ENCODE measurements at places on chromosomes 16 and 17. TPM values are rescaled to one million over a fixed set of nuclear protein-coding genes. Genes with fewer than 3 reads are reported as not detected.

DNA sequence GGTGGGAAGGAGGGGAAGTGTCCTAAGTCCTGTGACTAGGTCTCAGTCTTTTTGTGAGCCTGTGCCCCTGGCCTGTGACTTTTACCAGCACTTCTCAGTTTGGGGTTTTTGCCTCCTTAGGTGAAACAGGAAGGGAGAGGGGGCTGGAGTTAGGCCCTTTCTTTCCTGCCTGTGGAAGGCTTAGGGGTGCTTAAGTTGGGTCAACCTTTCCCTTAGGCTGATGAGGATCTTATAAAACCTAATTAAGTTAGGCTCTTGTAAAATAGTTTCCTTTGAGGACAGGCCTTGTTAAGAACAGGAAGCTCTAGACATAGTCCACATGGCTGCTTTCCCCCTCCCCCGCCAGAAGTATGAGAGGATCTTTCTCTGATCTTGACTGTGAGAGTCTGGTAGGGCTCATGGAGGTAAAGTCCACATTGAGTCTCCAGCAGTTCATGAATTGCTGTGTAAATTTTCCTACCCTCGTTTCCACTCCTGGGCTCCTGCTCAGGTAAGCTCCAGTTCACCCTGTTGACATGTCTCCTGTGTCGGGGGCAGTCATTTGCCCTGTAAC, 17.0 kb upstream of the DNASE1 start:
- peak overlapping the region; percentile 53 for H3K27ac ChIP-seq
- no peaks in the 10 kb centered on the region for H3K27me3 ChIP-seq
- H3K36me3 ChIP-seq = no peaks in the 10 kb centered on the region
- H3K4me3 ChIP-seq = no peak overlapping the region
- no peaks in the 10 kb centered on the region for H3K4me1 ChIP-seq

- no peaks in the 10 kb centered on the region for H3K27me3 ChIP-seq
- no peak overlapping the region for H3K4me3 ChIP-seq
- H3K36me3 ChIP-seq = no peaks in the 10 kb centered on the region
- DNase-seq = no peak
- H3K4me1 ChIP-seq = peaks cover 8% of the 10 kb centered on the region
These were observed 4.4 kb downstream of the ATP2A1 start for GRCh38 chr16:28882551-28883160.

DNA sequence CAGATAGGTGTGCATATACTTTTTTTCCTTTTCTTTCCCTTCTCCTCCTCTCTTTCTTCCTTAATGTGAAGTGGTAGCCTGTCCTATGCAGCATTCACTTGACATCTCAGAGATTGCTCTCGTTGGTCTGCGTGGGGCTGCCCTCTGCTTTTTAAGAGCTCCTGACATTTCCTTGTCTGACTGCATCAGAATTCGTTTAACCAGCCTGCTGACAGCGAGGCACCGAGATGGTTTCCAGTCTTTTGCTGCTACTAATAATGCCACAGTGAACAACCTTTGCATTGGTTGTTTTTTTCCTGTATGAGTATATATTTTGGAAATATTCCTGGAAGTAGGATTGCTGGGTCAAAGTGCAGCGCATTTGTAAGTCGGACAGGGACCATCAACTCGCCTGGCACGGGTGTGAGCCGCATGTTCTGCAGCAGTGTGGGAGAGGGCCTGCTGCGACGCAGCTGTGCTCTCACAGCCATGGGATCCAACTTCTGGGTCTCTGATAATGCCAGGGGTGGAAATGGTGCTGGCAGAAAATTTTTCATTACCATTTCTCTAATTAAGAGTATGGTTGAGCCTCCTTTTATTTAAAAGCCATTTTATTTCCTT, 154.3 kb downstream of the SNX29 start:
- H3K4me3 ChIP-seq = no peak overlapping the region
- no peaks in the 10 kb centered on the region for H3K4me1 ChIP-seq
- DNase-seq = no peak
- H3K27me3 ChIP-seq = no peaks in the 10 kb centered on the region

DNA sequence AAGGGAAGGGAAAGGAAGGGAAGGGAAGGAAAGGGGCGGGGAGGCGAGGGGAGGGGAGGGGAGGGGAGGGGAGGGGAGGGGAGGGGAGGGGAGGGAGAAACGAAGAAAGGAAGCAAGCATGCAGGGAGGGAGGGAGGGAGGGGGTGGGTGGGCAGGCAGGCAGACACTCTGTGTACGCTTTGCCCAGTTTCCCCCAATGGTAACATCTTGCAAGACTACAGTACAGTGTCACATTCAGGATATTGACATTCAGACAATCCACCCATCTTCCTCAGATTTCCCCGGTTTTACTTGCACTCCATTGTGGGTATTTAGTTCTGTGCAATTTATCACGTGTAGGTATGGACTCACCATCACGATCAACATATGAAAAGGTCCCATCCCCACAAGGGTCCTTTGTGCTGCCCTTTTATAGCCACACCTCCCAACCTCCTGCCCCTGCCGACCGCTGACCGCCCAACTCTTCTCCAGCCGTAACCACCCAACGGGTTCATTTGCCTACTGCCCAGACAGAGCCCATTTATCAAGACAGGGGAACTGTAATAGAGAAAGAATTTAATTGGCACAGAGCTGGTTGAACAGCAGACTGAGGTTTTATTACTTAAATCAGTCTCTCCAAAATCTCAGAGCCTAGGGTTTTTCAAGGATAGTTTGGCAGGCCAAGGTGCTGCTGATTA, 91.4 kb upstream of the FA2H start:
- no peak overlapping the region for H3K4me3 ChIP-seq
- H3K36me3 ChIP-seq = no peaks in the 10 kb centered on the region
- H3K27ac ChIP-seq = no peak overlapping the region
- no peak for DNase-seq
- H3K4me1 ChIP-seq = no peaks in the 10 kb centered on the region

- no peak for DNase-seq
- H3K4me1 ChIP-seq = no peaks in the 10 kb centered on the region
- H3K27me3 ChIP-seq = no peaks in the 10 kb centered on the region
- H3K4me3 ChIP-seq = no peak overlapping the region
- H3K36me3 ChIP-seq = no peaks in the 10 kb centered on the region
These were observed 969.7 kb downstream of the CDH11 start for GRCh38 chr16:64151990-64152767.

GRCh38 chr17:10673312-10673711, 16.2 kb upstream of the MYH3 start:
- DNase-seq = no peak
- no peak overlapping the region for H3K27ac ChIP-seq
- H3K4me3 ChIP-seq = no peak overlapping the region
- no peaks in the 10 kb centered on the region for H3K4me1 ChIP-seq
- no peaks in the 10 kb centered on the region for H3K36me3 ChIP-seq
- no peaks in the 10 kb centered on the region for H3K27me3 ChIP-seq

DNA sequence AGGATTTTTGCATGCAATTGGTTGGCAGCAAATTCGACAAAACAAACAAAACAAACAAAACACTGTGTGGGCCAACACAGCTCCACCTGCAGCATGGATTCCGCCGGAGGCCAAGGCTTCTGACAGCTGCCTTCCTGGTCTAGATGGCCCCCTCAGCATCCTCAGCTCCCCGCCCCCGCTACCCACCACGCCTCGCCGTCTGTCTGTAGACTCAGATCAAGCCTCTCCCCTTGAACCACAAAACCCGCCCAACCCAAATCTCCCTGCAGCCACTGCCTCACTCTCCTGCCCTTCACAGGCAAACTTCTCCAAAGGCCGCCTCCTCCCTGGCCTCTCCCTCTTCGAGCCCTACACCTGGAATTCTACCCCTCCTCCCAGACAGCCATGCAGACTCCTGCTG, 57.9 kb downstream of the RTN4RL1 start:
- no peaks in the 10 kb centered on the region for H3K4me1 ChIP-seq
- no peak overlapping the region for H3K27ac ChIP-seq
- no peak overlapping the region for H3K4me3 ChIP-seq
- no peaks in the 10 kb centered on the region for H3K36me3 ChIP-seq

- H3K4me3 ChIP-seq = no peak overlapping the region
- no peaks in the 10 kb centered on the region for H3K36me3 ChIP-seq
- H3K27ac ChIP-seq = no peak overlapping the region
- DNase-seq = no peak
- H3K4me1 ChIP-seq = no peaks in the 10 kb centered on the region
- H3K27me3 ChIP-seq = no peaks in the 10 kb centered on the region
These were observed 6.0 kb upstream of the GFAP start for GRCh38 chr17:44921122-44921882.

GRCh38 chr17:81832608-81833159, 407 bp downstream of the MCRIP1 start:
- H3K4me1 ChIP-seq = peaks cover 4% of the 10 kb centered on the region
- H3K27me3 ChIP-seq = no peaks in the 10 kb centered on the region
- H3K36me3 ChIP-seq = no peaks in the 10 kb centered on the region
- DNase-seq = peak; percentile 40
- peak overlapping the region; percentile 92 for H3K27ac ChIP-seq

GRCh38 chr16:66484453-66485213, 57.5 kb downstream of the BEAN1 start:
- no peaks in the 10 kb centered on the region for H3K4me1 ChIP-seq
- no peak for DNase-seq
- no peak overlapping the region for H3K4me3 ChIP-seq

DNA sequence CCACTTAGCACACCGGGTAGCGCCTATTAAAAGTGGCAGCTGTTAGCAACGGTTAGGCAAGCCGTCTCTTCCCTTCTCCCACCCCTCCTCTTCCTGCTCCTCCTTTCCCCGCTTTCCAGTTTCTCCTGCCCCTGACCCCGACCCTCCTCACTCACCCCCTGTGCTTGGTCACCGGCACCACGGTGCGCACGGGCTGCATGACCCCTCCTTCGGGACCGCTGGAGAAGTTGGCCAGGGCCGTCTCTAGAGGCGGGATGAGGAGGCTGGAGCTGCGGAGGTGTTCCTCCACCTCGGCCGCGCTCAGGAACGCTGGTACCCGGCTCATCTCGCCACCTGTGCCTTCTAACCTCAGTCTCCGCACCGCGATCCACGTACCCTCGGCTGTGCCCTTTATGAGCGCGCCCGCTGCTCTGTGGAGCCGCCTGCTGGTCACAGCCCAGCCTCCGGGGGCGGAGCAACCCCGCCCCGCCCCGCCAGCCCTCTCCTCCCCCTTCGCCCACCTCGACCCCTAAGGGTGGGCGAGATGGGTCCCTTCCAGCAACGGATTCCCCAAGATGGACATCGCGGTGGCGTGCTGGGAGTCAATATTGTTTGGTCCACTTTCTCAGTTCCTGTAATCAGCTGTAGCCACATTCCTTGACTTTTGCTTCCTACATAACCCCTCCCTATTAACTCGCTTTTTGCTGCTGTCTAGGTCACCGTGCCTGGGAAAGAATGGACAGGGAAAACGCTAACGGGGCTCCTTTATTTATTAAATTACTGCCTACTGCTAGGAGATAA, at the start of gene CRYM:
TSS of gene CRYM (minus strand) at position 364 of the 780 bp plus-strand sequence. CDS start at position 325, 39 bp downstream.
- no peaks in the 10 kb centered on the region for H3K4me1 ChIP-seq
- H3K27ac ChIP-seq = peak within 1 kb of the TSS; percentile 6
- H3K36me3 ChIP-seq = no peaks in the 10 kb centered on the region
- H3K27me3 ChIP-seq = no peaks in the 10 kb centered on the region
- H3K4me3 ChIP-seq = peak within 1 kb of the TSS; percentile 42
- DNase-seq = peak; percentile 83

DNA sequence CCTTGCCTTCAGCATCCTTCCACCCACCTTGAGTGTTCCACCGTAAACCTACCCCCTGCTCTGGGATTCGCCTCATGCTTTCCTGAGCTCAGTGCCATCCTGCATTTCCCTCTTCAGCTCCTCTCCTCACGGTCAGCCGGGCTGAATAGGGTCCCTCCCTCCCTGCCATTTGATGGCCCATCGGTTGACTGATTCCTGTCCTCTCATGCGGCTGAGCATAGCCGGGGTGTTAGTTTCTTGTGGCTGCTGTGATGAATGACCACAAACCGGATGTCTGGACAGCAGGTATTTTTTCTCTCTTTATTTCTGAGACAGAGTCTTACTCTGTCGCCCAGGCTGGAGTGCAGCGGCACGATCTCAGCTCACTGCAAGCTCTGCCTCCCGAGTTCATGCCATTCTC, 44.1 kb upstream of the MGAT5B start:
- no peak for DNase-seq
- H3K4me1 ChIP-seq = no peaks in the 10 kb centered on the region
- no peaks in the 10 kb centered on the region for H3K27me3 ChIP-seq
- H3K27ac ChIP-seq = no peak overlapping the region
- H3K4me3 ChIP-seq = no peak overlapping the region
- H3K36me3 ChIP-seq = no peaks in the 10 kb centered on the region

- no peak overlapping the region for H3K4me3 ChIP-seq
- H3K4me1 ChIP-seq = peaks cover 5% of the 10 kb centered on the region
- H3K36me3 ChIP-seq = no peaks in the 10 kb centered on the region
- no peak for DNase-seq
These were observed 12.2 kb downstream of the BANP start for GRCh38 chr16:87963400-87963799.

GRCh38 chr17:41915566-41915965, 3.2 kb downstream of the ACLY start:
- H3K4me3 ChIP-seq = no peak overlapping the region
- peaks cover 14% of the 10 kb centered on the region for H3K4me1 ChIP-seq
- no peak overlapping the region for H3K27ac ChIP-seq
- no peaks in the 10 kb centered on the region for H3K27me3 ChIP-seq
- H3K36me3 ChIP-seq = peaks cover 21% of the 10 kb centered on the region

DNA sequence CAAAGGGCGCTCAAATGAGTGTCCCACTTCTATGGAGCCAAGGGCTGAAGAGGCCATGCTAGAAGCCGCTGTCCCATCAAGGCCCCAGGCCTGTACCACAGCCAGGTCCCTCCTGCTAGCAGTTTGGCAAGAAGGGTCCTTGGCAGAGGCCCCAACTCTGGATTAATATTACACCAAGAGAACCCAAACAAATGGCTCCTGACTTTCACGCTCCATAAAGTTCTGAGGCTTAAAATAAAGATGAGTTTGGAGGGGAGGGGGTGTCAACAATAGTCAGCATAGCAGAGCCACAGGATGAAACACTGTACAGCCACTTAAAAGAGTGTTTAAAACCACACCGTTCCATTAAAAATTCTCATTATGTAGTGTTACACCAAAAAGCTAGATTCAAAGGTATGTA, 30.5 kb downstream of the CUEDC1 start:
- H3K27ac ChIP-seq = no peak overlapping the region
- peaks cover 17% of the 10 kb centered on the region for H3K4me1 ChIP-seq
- H3K27me3 ChIP-seq = no peaks in the 10 kb centered on the region
- H3K36me3 ChIP-seq = no peaks in the 10 kb centered on the region

DNA sequence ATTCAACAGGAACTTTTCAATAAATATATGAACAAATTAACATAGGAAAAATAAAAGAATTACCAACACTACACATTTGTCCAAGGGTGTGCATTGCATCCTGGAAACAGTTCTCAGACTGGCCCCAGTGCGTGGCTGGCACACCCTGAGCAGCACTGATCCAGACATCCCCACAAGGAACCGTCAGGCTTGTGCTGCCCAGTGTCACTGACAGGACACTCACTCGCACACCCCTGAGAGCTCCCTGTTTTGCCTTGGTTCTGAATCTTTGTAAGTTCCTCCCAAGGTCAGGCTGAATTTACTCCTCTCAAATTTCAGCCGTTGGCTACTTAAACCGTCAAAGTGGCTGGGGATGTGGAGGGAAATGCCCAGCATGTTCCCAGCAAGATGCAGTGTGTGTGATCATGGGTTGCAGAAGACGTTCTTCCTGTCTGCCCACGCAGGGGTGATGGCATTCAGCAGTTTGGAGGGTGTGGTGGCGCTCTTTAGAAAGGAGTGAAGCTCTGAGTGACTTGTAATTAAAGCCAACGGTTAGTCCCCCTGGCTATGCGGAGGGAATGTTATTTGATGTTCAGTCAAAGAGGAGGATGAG, 1.7 kb downstream of the MT2A start:
- no peaks in the 10 kb centered on the region for H3K27me3 ChIP-seq
- H3K27ac ChIP-seq = peak overlapping the region; percentile 88
- H3K4me1 ChIP-seq = peaks cover 11% of the 10 kb centered on the region
- H3K36me3 ChIP-seq = no peaks in the 10 kb centered on the region

Gene DBNDD1
- total RNA-seq = 5.5 TPM

Gene GNG13
- total RNA-seq = 0.24 TPM

Gene SRCIN1
- 1.1 TPM for total RNA-seq

Gene AIPL1
- not detected for total RNA-seq

Gene TM4SF5
- total RNA-seq = 15.1 TPM

Gene FBXL16
- total RNA-seq = 2.0 TPM

Gene WNT9B
- total RNA-seq = not detected

Gene C17orf67
- total RNA-seq = 1.7 TPM

Gene SLC16A11
- 0.22 TPM for total RNA-seq
